ENCODE measurements at places on chromosomes 7 and 10. TPM values are rescaled to one million over a fixed set of nuclear protein-coding genes. Genes with fewer than 3 reads are reported as not detected.

DNA sequence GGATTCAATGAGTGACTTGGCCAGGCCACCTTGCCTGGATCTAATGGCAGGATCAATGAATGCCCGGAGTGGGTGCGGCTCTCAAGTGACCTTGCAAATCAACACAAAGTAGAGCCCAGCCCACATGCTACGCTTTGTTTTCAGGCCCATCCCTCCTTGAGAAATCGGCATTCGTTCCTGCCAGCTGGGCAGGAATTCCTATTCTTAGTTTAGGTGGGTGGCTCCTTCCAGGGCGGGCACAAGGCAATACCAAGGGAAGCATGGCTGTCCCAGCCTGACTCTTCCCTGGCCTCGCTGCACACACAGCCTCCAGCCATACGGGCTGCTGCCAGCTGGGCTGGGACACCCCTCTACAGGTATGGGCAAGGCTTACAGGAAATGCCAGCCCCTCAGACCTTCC lies 119.3 kb downstream of the SH3PXD2A start:
- DNase-seq, result no peak

DNA sequence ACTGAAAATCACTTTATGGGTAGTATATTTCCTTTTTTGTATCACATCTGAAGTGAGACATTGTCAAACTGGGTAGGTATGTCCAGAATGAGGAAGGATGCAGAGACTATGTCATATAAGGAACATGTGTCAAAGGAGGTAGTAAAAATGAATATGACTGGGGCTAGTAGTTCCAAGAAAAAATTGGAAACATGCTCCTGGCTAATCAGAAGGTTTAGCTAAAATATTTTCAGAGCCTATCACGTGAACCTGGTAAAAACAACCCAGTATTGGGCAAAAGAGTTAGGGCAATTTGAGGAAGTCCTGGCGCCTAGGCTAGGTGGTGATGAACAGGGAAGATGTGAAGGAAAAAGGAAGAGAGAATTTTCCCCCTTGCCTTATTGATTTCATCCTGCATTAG lies 26.4 kb downstream of the ENTPD1 start:
- DNase-seq, result no peak

- DNase-seq, result no peak
Observed at GRCh38 chr10:91088300-91089140, 131.9 kb upstream of the PCGF5 start.

- no peak for DNase-seq
Observed at GRCh38 chr7:47188653-47189315, 393.1 kb downstream of the TNS3 start.

DNA sequence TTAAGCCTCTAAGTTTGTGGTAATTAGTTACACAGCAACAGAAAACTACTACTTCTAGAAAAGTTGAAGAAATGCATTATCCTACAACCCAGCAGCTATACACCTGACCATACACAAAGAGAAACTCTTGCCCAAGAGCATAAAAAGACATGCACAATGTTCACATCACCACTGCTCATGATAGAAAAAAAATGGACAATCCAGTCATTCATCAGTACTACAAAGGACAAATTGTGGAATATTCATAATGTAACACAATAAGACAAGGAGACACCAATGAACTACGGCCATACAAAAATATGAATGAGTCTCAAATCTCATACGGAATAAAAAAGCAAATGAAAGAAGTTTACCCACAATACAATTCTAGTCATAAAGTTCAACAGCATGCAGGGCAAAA lies 87.4 kb downstream of the ZFAND4 start:
- DNase-seq, result no peak

- DNase-seq, result no peak
Observed at GRCh38 chr7:22433710-22434460, 66.1 kb downstream of the STEAP1B start.

DNA sequence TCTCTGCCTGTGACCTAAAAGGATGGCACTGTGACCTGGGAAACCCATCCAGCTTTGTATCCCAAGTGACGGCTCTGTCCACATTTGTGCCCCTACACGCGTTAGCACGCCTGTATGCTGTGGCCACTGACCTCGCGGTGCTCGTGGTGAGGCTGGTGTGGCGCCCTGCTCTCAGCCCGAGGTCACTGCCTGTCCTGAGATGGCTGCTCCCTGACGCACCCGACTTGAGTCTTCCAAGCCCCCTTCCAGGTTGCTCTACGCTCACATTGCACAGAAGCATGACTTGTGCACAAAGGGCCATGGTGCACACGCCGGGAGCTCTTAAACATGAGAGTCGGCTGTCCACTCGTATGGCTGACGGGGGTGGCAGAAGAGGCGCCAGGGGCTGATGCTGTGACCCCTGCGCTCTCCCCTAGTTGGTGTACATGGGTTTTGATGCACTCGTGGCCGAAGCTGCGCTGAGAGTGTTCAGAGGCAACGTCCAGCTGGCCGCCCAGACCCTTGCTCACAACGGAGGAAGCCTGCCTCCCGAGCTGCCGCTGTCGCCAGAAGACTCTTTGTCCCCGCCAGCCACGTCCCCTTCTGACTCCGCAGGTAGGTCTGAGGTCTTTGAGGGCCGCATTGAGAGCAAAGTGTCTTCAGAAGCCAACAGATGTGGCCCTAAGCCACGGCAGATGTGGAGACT lies 33.5 kb downstream of the WDR86 start:
- peak; percentile 55 for DNase-seq

LRRC17 gene
- total RNA-seq, result 0.58 TPM

ARL4A gene
- total RNA-seq, result 35.6 TPM

RTKN2 gene
- total RNA-seq, result 93.7 TPM

KBTBD2 gene
- total RNA-seq, result 44.7 TPM

EIF5AL1 gene
- 0.14 TPM for total RNA-seq

HOXA11 gene
- not detected for total RNA-seq

Measured in upper lobe of right lung (tissue), 1 donor.